ENCODE measurements at places on chromosomes 16 and 17.

GRCh38 chr16:14678748-14679497 is 15.2 kb downstream of the PLA2G10 start:
- no peak for DNase-seq

- DNase-seq: no peak
Observed at GRCh38 chr16:11915114-11915643, 577 bp downstream of the GSPT1 start.

GRCh38 chr16:79168321-79168720 is 432.2 kb downstream of the MAF start:
- no peak for DNase-seq

- DNase-seq: no peak
Observed at GRCh38 chr17:40577611-40578065, 12.4 kb upstream of the CCR7 start.

DNA sequence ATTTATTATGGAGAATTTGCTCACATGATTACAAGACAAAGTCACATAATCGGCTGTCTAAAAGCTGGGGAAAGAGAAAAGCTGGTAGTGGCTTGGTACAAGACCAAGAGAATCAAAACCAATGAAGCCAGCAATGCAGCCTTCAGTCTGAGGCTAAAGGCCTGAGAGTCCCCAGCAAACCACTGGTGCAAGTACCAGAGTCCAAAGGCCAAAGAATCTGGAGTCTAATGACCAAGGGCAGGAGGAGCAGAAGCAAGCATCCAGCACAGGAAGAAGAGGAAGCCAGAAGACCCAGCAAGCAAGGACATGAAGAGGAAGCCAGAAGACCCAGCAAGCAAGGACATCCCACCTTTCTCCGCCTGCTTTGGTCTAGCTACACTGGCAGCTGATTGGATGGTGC is 250.6 kb upstream of the SALL1 start:
- no peak for DNase-seq

GRCh38 chr16:80231888-80232287 is 308.9 kb upstream of the DYNLRB2 start:
- no peak for DNase-seq

GRCh38 chr16:89721546-89722391 is 432 bp downstream of the ZNF276 start:
- no peak for DNase-seq

DNA sequence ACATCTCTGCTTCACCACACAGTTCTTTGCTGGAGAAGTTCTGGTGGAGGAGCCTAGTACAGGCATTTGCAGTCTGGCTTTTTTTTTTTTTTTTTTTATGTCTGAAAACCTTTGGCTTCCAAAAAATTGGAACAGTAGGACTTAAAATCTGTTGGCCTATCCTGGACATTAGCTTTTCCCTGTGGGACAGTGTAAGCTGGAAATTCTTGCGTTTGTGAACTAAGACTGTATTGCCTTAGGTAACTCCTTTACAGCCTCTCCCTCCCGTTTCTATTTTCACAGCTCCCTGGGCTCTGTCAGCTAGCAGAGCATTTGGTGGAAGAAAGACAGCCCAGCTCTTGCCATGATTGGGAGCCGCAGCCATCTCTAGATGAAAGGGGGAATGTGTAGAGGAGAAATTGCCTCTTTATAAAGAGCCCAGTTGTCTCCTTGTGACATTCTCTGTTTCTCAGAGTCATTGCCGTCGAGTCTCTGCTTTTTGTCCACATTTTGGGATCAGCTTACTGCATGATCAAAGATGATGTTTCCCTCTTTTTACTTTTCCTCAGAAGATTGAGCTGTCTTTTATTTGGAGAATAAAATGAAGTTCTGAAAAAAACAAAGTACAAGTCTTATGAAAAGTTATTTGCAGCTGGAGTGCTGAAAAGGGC is 227.5 kb downstream of the SPECC1 start:
- no peak for DNase-seq

DNA sequence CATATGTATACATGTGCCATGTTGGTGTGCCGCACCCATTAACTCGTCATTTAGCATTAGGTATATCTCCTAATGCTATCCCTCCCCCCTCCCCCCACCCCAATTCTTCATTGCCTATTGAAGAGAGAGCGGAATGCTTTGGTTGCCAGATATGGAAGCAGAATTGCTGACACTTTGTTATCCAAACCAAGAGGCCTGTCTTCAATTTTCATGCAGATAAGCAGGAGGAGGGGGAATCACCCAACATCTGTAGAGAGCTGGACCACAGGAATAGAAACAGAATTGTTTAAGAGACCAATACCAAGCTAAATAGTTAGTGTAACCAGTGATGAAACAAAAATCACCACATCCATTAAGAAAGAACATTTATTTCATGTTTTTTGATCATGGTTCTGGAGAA is 7.1 kb downstream of the ASPA start:
- DNase-seq: no peak

DNA sequence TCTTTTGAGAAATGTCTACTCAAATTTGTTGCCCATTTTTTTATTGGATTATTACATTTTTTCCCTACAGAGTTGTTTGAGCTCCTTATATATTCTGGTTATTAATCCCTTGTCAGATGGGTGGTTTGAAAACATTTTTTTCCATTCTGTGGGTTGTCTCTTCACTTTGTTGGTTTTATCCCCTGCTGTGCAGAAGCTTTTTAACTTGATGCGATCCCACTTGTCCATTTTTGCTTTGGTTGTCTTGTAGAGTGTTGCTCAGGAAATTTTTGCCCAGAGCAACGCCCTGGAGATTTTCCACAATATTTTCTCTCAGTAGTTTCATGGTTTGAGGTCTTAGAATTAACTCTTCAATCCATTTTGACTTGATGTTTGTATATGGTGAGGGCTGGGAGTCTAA is 592.8 kb upstream of the GOT2 start:
- DNase-seq: no peak

GRCh38 chr16:83898463-83899271 is at the start of gene MLYCD:
Gene MLYCD, plus strand, starts transcription at chr16:83899115. Its CDS starts 30 bp downstream, at chr16:83899145.
- DNase-seq: no peak

DNA sequence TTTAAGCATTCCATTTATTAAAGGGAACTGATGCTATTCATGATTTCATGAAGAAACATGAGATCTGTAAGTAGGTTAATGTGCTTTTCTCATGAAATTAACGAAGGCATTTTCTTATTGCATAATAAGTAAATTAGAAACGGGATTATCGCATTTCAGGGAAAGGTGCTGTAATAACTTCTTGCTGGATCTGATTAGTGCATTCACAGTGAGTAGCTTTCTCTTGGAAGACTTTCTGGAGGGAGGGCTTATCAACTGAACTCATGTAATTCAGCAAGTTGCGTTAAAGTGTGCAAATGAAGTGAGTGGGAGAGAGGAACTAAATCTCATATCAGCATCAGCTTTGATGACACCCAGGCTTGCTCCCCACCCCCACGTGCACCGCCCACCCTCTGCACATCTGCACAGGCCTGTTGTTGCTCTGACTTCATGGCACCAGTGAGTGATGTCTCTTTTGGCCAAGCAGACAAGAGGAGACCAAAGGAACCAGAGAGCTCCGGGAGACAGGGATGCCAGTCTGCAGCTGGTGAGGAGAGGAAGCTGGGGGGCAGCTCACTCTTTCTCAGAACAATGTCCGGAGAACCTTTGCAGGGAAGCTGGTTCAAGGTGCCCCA is 26.3 kb upstream of the GAS7 start:
- no peak for DNase-seq

DNA sequence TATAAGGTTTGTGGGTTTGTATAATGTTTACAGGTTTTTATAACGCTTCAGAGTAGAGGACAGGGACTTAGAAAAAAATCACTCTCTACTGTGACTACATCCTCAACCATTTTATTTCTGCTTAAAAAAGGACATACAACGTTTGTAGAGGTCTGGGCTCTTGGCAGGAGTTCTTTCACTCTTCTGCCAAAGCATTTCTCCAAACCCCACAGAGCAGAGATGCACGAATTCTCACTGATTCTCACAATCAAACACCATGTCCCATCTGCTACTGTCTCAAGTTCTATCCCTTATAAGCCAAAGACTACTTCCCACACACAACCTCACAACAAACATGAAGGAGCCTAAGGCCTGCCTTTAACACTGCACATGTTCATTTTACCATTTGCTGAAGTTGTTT is 7.0 kb upstream of the ANKFY1 start:
- no peak for DNase-seq

All from NCI-H1417 treated with DMSO at 0.1 percent for 48 hours (cell line).